Endodermal cell (in vitro differentiated cells): ENCODE measurements at places on chromosomes 11 and 22.
A peak's percentile ranks its signal among the peaks of the same experiment; 100 is the strongest.

GRCh38 chr11:75525433-75526191, at the start of gene GDPD5:
Gene GDPD5 (minus strand): TSS chr11:75525941. CDS start chr11:75477735, 48,206 bp downstream.
- DNase-seq, result peak; percentile 95

GRCh38 chr11:62139526-62140303, 15.9 kb downstream of the INCENP start:
- DNase-seq, result peak; percentile 34

GRCh38 chr11:83124636-83125424, 32.1 kb upstream of the PCF11 start:
- DNase-seq, result no peak

GRCh38 chr11:129372609-129373488, 2.8 kb upstream of the BARX2 start:
- peak; percentile 79 for DNase-seq

- DNase-seq, result no peak
Observed at GRCh38 chr22:29821291-29822016, 16.6 kb downstream of the ASCC2 start.

GRCh38 chr11:110852921-110853490, 140.8 kb upstream of the ARHGAP20 start:
- DNase-seq, result no peak

DNA sequence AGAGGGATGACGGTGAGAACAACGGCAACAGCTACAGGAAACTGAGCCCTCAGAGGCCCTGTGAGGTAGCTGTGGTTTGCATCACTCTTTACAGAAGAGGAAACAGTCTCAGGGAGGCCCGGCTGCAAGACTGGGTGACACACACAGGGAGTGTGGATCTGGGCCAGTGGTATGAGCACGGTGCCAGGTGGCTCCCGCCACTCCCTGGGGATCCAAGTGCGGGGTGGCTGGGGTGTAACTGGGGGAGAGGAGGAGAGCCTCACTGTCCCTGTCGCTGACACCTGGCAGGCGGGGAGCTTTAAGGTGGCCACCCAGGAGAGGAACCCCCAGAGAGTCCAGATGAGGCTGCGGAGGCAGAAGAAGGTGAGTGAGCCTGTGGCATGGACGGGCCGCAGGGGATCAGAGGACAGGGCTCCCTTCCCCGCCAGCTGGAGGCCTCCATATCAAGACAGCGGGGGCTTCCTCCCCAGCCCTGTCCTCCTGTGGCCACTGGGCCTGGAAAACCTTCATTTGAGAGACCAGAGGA, 5.6 kb downstream of the RGL4 start:
- no peak for DNase-seq

DNA sequence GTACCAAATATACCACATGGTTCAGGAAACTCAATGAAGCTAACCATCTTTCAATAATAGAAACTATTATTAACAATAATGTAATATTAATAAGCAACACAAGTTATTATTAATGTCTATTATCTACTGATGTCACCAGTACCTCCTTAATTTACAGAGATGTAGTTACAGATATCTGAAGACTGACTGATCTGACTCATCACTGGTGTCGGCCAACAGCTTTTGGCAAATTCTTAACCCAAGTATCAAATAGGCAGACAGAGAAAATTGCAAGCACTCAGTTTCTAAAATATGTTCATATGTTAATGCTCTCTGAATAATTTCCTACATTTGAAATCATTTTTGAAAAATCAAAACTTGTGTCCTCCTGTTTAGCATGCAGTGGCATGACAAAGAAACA, 100.4 kb upstream of the DDI1 start:
- no peak for DNase-seq

DNA sequence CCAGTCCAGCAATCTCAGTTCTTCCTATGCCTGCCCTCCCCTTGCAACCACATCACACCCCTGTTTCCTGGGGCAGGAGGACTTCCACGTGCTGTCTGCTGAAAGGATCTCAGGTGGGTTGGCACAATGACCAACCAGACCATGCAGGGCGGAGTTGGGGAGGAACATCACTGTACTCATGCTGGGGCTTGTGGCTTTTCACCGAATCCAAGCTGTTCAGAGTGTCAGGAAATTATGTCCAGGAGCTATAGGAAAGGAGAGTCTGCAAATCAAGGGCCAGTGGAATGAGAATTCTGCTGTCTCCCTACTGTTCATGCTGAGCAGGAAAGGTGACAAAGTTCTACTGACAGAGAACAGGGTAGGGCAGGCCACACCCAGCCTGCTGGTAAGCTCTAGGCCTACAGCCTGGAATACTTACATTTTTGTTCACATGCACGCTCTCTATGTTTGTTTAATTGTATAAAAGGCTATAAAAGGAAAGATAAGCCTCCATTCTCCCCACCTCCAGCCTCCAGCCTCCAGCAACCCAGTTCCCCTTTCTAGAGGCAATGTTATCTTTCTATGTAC, 1.7 kb upstream of the PLAAT2 start:
- DNase-seq, result no peak
